ENCODE measurements at places on chromosomes 2 and 18. TPM values are rescaled to one million over a fixed set of nuclear protein-coding genes. Genes with fewer than 3 reads are reported as not detected.

- DNase-seq, result peak; percentile 50
Measured at GRCh38 chr2:45651415-45652089, at the start of gene PRKCE. Gene PRKCE (plus strand): TSS chr2:45651675.

DNA sequence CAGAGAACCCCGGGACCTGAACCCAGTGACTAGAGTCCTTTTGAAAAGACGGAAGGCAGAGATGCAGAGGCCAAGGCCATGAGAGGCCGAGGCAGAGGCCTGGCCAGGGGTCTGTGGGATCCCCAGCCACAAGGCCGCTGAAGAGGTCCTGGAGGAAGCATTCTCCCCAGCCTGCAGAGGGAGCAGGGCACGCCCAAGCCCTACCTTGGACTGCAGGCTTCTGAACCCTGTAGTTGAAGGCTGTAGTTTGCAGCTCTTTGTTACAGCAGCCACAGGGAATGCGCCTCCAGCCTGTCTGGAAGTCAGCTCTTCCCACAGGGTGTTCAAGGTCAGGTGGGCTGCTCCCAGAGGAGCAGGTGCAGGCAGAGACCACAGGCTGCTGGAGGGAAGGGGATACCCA, 22.1 kb upstream of the PXDN start:
- DNase-seq, result no peak

DNA sequence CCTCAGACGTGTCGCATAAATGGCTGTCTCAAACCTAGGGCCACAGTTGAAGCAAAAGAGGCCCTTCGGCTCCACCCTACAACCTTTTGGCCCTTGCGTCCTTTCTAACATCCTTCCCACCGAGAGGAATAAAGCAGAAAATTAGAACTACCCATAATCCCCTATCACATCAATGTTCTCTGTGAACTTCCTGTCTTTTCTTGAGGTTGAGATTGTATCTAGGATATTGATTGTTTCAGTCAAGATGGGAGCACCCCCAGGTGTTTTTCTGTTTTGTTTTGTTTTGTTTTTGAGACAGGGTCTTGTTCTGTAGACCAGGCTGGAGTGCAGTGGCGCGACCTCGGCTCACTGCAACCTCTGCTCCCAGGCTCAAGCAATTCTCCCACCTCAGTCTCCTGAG, 23.6 kb downstream of the INPP5D start:
- DNase-seq, result peak; percentile 11

Gene CPS1
- 0.88 TPM for total RNA-seq

Gene SCN9A
- total RNA-seq, result 1.8 TPM

Data from endothelial cell of umbilical vein (primary cell).